ENCODE measurements at places on chromosomes 2 and 18. TPM values are rescaled to one million over a fixed set of nuclear protein-coding genes. Genes with fewer than 3 reads are reported as not detected.

- peak; percentile 43 for DNase-seq
Measured at GRCh38 chr2:2083113-2083758, 247.8 kb downstream of the MYT1L start.

The TMEM200C gene
- 1.0 TPM for total RNA-seq

The MSTN gene
- 0.37 TPM for total RNA-seq

The CHRND gene
- not detected for total RNA-seq

DNA sequence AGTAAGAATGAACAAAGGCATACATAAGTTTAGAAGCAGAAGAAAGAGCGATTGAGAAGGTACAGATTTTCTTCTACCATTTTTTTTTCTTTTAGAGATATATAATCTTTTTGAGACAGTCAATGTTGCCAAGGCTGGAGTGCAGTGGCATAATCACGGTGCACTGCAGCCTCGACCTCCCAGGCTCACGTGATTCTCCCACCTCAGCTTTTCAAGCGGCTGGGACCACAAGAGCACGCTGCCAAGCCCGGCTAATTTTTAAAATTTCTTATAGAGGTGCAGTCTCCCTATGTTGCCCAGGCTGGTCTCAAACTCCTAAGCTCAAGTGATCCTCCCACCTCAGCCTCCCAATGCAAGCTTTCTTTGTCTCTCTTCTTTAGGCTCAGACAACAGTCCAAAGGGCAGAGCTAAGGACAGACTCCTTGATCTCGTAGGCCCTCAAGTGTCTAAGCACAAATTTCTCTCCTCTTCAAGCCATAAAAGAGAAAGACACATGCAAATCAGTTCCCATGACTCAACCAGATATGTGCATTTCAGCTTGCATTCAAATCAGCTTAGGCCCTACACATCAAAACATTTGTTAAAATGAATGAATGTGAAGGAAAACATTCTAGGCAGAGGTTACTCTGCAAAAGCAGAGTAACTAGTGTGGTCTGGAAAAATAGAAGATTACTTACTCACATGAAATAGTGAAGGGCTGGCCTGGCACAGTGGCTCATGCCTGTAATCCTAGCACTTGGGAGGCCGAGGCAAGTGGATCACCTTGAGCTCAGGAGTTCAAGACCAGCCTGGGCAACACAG is 18.0 kb downstream of the ITSN2 start:
- DNase-seq, result no peak

The CFAP65 gene
- not detected for total RNA-seq

The KIF1A gene
- 2.0 TPM for total RNA-seq

- peak; percentile 65 for DNase-seq
Measured at GRCh38 chr2:241796610-241797138, 12.3 kb upstream of the NEU4 start.

DNA sequence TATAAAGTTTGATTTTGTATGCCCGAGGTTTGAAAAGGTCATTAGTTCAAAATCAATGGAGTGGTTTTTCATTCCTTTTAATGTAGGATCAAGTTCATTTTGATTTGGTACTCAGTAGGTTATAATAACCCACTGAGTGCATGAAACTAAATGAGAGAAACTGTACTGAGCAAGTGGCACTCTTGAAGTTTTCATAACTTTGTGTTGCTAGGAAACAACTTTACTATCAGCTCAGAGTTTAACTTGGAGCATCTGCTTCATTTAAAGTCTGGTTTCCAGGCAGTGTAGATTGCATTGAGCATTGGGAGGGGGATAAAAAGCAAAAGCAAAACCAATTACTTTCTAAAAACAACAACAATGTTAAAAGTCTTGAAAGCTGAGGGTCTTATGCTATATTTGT is 1361.6 kb upstream of the CHAC2 start:
- no peak for DNase-seq

DNA sequence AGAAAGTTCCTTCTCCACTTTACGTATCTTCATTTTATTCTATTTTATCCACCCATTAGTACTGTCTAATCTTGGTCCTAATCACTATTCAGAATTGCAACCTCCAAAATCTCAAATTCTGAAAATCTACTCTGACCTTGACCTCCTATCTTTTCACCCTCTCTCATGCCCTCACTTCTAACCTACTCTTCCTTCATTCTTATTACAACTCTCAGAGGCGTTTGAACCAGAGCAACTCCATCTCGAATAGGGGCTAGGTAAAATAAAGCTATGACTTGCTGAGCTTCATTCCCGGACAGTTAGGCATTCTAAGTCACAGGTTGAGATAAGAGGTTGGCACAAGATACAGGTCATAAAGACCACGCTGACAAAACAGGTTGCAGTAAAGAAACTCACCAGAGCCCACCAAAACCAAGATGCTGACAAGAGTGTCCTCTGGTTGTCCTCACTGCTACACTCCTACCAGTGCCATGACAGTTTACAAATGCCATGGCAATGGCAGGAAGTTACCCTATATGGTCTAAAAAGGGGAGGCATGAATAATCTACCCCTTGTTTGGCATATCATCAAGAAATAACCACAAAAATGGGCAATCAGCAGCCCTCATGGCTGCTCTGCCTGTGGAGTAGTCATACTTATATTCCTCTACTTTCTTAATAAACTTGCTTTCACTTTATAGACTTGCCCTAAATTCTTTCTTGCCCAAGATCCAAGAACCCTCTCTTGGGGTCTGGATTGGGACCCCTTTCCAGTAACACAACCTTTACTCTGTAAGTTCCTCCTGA is 11.4 kb downstream of the CCDC88A start:
- DNase-seq, result no peak

The PTH2R gene
- 0.69 TPM for total RNA-seq

DNA sequence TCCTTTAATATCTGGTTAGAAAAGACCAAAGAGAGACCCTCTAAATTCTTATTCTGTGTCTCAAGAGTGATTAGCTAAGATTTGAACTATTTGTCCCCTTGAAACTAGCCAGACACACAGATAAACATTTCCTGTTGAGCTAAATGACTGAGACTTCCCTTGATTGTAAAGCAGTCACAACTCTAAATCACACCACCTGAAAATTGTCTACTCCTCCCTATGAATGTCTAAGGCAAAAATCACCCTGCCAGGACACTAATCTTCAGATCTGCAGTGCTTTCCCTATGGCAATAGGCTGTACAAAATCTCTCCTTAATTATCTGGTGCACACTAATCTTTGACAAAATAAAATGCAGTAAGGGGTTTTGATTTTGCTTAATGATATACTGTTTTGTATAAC is 200.5 kb upstream of the GULP1 start:
- DNase-seq, result no peak

DNA sequence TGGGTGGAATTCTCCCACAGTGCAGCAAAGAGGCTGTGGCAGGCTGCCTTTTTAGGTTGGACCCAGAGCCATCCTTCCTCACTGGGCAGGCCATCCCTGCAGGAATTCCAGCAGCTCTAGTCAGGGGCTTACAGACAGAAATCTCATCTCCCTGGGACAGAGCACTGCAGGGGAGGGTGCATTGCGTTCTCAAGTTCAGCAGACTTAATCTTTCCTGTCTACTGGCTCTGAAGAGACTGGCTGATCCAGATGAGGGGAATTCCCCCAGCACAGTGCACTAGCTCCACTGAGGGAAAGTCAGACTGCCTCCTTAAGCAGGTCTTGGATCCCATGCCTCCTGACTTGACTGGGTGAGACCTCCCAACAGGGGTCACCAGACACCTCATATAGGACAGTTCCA is 899.7 kb upstream of the VRK2 start:
- DNase-seq, result no peak

The SCTR gene
- total RNA-seq, result not detected

The NT5C1B gene
- not detected for total RNA-seq

The STEAP3 gene
- total RNA-seq, result 3.6 TPM

The LIMS2 gene
- 68.7 TPM for total RNA-seq

- DNase-seq, result no peak
Measured at GRCh38 chr2:135963841-135964240, 21.6 kb downstream of the DARS1 start.

The NEB gene
- 6.2 TPM for total RNA-seq

The SLC8A1 gene
- 52.9 TPM for total RNA-seq

DNA sequence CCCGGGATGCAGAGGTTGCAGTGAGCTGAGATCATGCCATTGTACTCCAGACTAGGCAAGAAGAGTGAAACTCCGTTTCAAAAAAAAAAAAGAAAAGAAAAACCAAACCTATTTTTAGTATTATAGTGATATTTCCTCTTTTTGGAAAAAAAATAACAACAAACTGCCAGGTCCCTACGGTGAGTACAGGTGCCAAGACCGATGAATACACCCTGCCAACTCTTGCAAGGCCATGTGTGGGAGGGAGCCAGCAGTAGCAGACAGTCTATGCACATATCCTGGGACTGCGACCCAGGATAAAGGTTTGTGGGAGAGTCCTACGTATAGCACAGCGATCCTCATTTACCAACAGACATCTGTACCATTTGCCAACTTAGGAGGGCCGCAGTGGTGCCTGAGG is 69.6 kb upstream of the DNMT3A start:
- DNase-seq, result no peak

DNA sequence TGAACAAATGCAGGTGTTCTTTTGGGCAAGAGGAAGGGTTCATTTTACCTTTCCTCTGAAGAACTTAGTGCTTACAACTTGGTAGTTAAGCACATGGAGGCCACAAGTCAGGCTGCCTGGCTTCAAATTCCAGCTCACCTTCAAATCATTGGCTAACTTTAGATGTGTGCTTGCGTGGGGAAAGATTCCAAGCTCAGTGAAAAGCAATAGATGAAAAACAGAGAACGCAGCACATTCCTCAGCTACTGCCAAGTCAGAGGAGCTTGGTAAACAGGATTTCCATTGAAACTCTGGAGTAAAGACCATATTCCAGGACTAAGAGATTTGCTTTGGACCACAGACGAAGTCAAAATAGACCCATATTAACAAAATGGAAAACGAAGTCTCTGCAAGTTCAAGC is 96.3 kb upstream of the ASB18 start:
- DNase-seq, result no peak

DNA sequence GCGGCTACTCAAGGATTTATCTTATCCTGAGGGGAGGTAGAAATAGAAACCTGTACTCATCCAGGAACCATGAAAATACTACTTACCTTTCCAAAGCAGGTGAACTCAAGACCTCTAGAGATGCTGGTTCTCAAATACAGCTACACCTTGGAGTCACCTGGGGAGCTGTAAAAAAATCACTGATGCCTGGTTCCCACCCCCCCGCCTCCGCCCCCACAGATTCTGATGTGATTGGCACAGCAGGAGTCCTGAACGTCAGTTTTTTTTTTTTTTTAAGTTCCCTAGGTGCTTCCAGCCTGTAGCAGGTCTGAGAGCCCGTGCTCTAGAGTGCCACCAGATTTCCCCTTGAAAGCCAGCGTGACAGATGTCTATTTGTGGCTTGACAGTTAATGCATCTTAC is 113.6 kb downstream of the MRO start:
- peak; percentile 7 for DNase-seq

GRCh38 chr18:12314591-12315305 is 6.7 kb downstream of the TUBB6 start:
- DNase-seq, result no peak

The C2orf78 gene
- not detected for total RNA-seq

- peak; percentile 72 for DNase-seq
Measured at GRCh38 chr18:48408111-48408726, 964 bp downstream of the ZBTB7C start.

The MBOAT2 gene
- total RNA-seq, result 21.0 TPM

The PXDN gene
- total RNA-seq, result 33.2 TPM

The ANAPC1 gene
- total RNA-seq, result 52.4 TPM

The IL1R2 gene
- 607 TPM for total RNA-seq

GRCh38 chr2:160701822-160702221 is 208.2 kb upstream of the RBMS1 start:
- DNase-seq, result no peak

The CAVIN2 gene
- 192 TPM for total RNA-seq

The STON1 gene
- 15.8 TPM for total RNA-seq

GRCh38 chr18:7146067-7146466 is 28.5 kb upstream of the LAMA1 start:
- DNase-seq, result no peak

DNA sequence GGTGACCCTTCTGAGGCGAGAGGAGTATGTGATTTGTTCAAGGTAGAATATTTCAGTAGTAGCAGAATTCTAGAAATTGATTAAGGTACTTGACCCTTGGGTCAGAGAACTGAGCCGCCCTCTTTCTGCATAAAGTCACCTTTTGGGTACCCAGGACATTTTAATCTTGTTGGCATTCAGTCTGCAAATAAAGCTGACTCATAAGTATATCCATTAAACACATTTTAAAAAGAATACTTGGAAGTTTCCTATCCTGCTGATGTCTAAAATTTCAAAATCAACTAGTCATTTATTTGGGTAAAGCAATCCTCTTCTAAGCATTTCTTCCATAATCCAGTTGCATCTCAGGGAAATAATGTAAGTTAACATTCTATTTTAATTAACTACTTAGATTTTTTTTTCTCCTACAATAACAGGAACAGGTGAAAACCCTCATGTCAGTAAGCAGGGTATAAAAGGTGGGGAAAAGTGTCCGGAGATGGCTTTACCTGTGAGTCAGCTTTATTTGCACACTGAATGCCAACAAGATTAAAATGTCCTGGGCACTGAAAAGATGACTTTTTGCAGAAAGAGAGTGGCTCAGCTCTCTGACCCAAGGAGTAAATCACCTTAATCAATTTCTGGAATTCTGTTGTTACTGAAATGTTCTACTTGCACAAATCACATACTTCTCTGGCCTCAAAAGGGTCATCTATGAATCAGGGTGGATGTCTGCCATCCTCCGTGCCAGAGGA is 78.7 kb upstream of the ITGA6 start:
- DNase-seq, result no peak

The PMAIP1 gene
- total RNA-seq, result 2.7 TPM

GRCh38 chr2:197869501-197870111 is 65.2 kb downstream of the PLCL1 start:
- no peak for DNase-seq

DNA sequence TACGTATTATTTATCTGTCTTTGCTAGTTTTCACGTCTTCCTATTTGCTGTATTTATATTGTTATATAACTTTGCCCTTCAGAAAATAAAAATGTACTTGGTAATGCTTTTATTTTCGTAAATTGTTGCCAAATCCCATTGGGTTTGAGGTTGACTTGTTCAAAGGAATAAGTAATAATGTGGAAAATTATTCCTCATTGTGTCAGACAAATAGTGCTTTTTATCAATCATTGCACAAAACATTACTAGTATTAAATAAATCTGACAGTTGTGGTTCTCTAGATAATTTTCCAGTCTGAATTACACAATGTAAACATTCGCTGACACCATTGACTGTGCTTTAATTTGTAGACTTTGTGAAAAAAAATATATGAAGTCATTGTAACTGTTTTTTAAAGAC is 798.3 kb upstream of the TMEFF2 start:
- no peak for DNase-seq

The SLC5A7 gene
- not detected for total RNA-seq

The PPIG gene
- 54.7 TPM for total RNA-seq

DNA sequence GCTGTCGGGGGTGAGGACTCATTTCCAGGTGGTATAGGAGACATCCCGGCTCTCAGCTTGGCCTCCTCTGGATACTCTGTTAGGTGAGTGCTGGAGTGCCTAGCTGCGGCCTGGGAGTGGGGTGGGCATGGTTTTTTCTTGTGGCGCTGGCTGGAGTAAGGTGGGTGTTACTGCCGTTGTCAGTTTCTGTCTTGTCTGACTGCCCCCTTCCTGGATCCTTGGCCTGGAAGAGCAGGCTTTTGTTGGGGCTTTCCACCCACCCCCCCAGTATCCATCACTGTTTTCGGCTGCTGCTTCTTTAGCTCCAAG is 69.2 kb downstream of the DGKD start:
- no peak for DNase-seq

Data from spleen (tissue), 13 donors.